ENCODE measurements at places on chromosomes 7 and 10.

DNA sequence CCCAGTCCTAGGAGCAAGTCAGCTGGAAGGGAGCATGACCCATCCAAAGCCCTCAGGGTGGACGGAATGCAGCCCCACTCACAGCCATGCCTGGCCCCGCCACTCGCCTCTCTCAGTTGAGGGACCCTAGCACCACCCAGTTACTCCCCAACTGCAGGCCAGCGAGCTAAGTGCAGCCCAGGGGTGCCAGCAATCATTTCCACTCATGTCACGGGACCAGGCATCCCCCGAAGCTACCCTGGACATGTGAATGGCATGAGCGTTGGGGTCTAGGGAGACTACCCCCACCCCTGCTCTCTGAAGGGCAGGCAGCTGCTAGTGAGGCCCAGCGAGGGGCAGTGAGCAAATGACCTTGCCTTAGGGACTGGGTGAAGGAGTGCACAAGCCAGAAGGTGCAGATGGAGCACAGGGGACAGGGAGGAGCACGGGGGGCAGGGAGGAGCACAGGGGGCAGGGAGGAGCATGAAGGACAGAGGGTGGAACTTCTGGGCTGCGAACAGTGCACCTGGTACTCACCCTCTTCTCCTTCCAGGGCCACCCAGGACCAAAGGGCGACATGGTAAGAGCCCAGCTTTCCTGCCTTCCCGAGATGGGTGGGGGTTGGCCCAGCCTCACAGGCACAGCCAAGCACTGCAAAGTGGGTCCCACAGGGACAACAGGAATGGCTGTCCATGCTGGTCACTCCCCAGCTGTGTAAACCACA is 87.3 kb downstream of the COL13A1 start:
- no peak for DNase-seq

DNA sequence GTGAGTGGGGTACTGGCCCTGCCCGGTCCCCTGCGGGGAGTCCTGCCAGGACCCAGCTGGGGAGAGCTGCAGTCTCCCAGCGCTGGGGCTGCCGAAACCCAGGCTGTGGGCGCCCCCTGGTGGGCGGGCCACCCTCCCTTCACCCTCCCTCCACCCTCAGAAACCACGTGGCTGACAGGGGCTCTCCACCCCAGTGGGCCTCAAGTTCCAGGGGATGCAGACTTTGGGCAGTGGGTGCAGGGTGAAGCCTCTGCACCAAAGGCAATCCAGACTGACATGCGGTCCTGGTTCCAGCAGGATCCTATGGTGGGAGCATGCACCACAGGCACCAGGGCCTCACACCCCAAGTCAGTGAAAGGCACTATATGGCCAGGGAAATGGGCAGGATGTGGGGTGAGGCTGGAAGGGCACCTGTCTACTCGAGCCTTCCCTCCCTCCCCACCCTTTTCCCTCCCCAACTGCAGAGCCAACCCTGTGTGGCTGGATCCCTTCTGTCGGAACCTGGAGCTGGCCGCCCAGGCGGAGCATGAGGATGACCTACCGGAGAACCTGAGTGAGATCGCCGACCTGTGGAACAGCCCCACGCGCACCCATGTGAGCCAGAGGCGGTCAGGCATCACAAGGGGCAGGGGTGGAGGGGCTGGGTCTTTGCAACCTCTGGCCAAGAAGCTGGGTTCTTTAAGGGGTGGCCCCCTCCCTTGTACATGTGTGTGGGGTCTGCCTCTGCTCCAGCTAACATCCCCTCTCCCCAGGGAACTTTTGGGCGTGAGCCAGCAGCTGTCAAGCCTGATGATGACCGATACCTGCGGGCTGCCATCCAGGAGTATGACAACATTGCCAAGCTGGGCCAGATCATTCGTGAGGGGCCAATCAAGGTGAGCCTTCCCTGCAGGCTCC is 38.8 kb downstream of the PSAP start:
- DNase-seq: peak; percentile 4

GRCh38 chr7:152754075-152754730 is 5.3 kb upstream of the ACTR3B start:
- DNase-seq: no peak

DNA sequence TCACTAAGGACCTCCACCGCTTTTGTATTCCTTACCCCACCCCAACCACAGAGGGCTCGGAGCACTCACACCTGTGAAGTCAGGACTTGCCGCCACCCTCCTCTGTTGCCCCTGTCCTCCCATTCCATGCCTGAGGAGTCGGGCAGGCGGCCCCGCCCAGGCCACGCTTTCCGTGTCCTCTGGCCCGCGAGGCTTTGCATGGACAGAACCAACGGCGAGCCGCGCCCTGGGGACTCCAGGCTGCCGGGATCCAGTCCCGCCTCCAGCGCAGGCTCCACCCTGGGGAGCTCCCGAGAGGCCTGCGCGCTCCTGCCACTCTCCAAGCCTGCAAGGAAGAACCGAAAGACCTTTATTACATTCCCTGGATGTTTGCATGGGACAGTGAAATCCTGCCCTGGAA is 366.4 kb upstream of the POM121L12 start:
- DNase-seq: no peak

GRCh38 chr7:17773289-17773626 is 167.0 kb downstream of the SNX13 start:
- DNase-seq: peak; percentile 87

DNA sequence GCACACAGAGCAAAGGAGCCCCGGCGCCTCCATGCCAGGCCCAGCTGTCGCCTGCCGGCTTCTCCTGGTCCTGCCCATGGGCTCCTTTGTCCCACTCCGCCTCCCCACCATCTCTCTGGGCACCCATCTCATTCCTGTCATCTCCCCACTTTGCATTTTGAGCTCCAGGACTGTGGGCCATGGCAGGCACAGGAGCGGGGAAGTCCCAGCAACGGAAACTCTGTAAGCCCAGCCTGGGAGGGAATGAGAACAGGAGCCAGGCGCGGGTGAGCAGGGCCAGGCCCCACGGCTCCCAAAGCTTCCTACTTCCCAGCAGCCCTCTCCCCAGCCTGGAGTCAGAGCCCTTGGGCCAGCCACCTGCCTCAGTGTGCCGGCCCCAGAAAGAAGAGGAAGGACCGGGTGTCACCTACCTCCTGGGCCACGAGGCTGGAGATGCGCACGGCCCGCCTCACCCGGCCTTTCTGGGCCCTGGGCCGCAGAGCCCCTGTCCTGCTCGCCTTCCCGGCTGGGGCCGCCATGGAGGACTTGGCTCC is 23.1 kb downstream of the KCNH2 start:
- no peak for DNase-seq
